ENCODE measurements at places on chromosomes 5 and 9.

DNA sequence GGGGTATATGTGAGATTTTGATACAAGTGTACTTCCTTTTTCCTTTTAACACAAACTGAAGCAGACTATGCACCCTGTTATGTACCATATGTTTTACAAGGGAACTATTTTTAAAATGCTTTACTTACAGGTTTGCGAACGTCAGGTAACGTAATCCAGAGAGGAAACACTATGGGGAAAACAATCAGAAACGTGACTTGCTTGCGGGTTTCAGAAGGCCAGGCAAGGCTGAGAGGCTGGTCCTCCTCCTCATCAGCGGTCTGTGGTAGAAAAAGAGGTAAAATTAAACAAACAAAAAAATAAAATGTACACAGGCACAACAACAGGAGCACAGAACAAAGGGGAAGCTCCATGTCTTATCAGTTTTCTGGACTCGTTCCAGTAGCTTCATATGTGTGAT lies 141.2 kb downstream of the ACER2 start:
- no peak for DNase-seq

GRCh38 chr9:16039218-16039987 lies 486.6 kb downstream of the CCDC171 start:
- DNase-seq, result no peak

- peak; percentile 35 for DNase-seq
These were observed 27.9 kb upstream of the BASP1 start for GRCh38 chr5:17189381-17190036.

- no peak for DNase-seq
These were observed 61.4 kb downstream of the KIF24 start for GRCh38 chr9:34267660-34268059.

DNA sequence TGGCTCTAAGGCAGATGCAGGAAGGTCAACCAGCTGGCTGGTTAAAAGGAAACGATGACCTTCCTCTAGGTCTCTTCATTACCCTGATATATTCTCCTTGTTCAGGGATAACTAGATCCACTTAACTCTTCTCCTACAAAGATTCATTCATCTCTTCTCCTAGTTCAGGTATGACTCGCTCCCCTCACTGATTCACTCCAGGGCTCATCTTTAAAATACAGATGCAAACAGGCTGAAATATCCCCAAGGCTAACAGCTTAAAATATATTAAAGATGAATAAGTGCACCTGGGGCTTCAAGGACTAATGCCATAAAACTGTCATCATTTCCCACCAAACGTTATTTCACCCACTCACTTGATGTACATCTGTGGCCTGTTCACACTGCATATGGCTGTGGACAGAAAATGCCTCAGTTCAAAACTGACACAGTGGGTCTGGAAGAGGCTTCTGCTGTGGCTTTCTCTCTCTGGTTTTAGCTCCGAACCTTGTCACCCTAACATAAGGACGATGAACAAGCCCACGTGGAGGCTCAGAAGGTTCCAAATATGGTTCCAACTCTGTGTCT lies 366.9 kb downstream of the DEPDC1B start:
- DNase-seq, result peak; percentile 30

DNA sequence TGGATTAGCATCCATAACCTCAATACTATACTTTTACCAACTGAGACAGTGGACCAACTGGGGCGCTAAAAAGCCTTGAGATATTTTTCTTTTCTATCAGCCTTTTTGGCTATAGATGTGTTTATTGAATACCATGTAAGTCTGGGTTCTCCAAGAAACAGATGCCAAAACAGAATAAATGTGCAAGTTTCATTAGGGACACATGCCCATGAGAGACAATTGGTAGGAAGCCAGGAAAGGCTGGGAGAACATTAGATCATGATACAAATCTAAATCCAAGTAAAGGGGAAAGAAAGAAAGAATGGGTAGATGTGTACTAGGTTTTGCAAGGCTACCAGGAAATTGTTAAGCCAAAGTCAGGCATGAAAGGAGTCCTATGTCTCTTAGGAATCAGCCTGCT lies 152.5 kb downstream of the KCTD16 start:
- no peak for DNase-seq

- no peak for DNase-seq
These were observed 520.6 kb downstream of the CTNND2 start for GRCh38 chr5:11383506-11384095.

GRCh38 chr5:1387059-1387755 lies 42.3 kb upstream of the CLPTM1L start:
- DNase-seq, result no peak

GRCh38 chr9:124041817-124042116 lies 30.2 kb downstream of the LHX2 start:
- DNase-seq, result no peak

DNA sequence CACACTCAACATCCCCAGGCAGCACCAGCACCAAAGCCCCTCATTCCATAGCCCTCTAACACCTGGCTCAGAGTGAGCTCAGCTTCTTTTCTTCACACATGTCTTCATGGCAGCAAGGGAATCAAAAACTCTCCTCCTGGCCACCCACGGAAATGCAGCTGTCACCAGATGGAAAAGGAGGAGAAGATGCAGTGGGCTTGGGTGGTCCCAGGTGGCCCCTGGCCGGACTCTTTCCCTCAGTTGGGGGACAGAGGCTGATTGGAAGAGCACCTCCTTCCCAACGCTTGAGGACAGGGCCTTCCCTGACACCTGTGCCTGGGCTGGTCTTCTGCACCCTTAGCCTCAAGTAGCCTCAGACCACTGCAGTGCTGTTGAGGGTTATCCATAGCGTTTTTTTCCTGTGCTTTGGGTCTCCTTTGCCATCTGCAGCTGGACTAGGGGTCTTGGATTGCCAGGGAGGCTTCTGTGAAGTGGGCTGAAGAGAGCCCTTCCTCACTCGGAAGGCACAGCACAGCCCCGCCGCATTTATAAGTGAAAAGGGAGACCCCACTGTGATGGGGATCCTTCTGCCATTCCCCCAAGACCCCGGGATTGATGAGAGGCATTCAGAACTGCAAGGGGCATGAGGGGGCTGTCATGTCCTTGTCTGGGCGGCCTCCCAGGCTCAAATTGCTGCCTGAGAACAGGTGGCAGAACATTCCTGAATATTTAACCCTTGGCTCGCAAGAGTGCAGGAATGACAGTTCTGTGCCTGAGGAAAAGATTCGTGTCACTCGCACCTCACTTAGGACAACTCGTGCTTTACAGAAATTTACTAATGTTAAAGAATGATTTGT lies 200.0 kb downstream of the AUH start:
- no peak for DNase-seq

DNA sequence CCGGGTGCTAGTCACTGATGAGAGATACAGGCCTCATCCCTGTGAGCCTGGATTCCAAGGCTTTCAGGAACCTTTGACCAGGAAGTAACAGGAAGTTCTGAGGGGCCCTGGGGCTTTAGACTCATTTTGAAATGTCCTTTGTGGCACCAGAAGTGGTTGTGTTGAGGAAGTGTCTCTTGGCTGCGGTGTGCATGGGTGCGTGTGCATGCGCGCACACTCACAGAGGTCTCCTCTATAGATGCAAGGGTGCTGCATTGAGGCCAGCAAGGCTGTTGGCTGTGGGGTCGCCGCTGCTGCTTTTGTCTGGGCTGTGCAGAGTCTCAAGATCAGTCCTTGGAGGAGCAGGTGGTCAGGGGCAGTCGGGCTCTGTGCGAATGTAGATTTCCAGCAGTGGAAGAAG lies 7.6 kb downstream of the RAB24 start:
- DNase-seq, result no peak

DNA sequence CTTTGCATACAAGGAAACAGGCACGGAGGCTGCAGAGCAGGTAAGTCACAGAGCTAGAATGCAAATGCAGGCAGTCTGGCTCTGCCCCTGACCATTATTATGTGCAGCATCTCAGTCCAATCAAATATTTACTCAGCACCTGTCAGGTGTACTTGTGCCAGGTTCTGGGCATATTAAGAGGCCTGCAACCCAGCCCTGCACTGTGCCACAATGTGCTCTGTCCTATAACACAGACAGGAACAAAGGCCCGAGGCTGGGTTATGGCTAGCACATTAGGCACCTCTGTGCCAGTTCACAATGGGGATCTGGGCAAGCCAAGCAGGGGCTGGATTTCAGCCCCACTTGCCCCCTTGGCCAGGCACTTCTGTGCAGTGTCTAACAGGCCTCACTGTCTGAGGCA lies 14.0 kb downstream of the ARL15 start:
- no peak for DNase-seq

Data from COLO829 (cell line).